ENCODE measurements at places on chromosomes 13 and 19. TPM values are rescaled to one million over a fixed set of nuclear protein-coding genes. Genes with fewer than 3 reads are reported as not detected.

The SYNGR4 gene
- total RNA-seq: not detected

The FAM124A gene
- total RNA-seq: 2.9 TPM

The FGF14 gene
- total RNA-seq: 0.14 TPM

The ONECUT3 gene
- total RNA-seq: not detected

The ZNF534 gene
- 0.37 TPM for total RNA-seq

The GJB2 gene
- total RNA-seq: not detected

DNA sequence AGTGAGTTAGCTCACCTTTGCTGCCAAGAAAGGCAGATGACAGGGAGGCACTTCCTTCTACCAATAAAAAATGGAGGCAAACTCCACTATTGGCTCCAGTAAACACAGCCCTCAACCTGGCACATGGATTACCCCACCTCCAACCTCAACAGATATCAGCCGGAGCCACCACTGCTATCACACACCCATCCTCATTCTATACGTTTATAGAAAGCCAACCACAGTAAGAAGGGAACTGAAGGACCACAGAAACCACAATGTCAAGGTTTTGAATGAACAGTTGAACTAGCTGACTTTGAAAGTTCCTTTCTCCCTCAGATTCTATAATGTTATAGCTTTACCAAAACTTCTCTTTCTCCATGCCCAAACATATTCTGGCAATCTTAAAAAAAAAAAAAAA lies 526.2 kb downstream of the UQCRFS1 start:
- H3K27me3 ChIP-seq: no peaks in the 10 kb centered on the region
- H3K36me3 ChIP-seq: no peaks in the 10 kb centered on the region
- H3K27ac ChIP-seq: no peak overlapping the region
- DNase-seq: no peak

DNA sequence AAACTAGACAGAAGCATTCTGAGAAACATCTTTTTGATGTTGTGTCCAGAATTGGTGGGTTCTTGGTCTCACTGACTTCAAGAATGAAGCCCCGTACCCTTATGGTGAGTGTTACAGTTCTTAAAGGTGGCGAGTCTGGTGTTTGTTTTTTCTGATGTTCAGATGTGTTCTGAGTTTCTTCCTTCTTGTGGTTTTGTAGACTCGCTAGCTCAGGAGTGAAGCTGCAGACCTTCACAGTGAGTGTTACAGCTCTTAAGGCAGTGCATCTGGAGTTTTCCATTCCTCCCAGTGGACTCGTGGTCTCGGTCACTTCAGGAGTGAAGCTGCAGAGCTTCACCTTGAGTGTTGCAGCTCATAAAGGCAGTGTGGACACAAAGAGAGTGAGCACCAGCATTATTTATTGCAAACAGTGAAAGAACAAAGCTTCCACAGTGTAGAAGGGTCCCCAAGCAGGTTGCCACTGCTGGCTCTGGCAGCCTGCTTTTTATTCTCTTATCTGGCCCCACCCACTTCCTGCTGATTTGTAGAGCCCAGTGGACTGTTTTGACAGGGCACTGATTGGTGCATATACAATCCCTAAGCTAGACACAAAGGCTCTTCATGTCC lies 1820.8 kb downstream of the UQCRFS1 start:
- peak; percentile 21 for DNase-seq
- no peak overlapping the region for H3K27ac ChIP-seq
- H3K36me3 ChIP-seq: no peaks in the 10 kb centered on the region

GRCh38 chr13:38617936-38618335 lies 68.9 kb upstream of the FREM2 start:
- DNase-seq: no peak
- H3K4me1 ChIP-seq: no peaks in the 10 kb centered on the region
- no peak overlapping the region for H3K4me3 ChIP-seq
- H3K27me3 ChIP-seq: no peaks in the 10 kb centered on the region

- peak; percentile 87 for DNase-seq
- peaks cover 39% of the 10 kb centered on the region for H3K4me1 ChIP-seq
- no peak overlapping the region for H3K4me3 ChIP-seq
- H3K27me3 ChIP-seq: peaks cover 26% of the 10 kb centered on the region
These were observed 29.8 kb downstream of the CERS1 start for GRCh38 chr19:18865973-18866799.

DNA sequence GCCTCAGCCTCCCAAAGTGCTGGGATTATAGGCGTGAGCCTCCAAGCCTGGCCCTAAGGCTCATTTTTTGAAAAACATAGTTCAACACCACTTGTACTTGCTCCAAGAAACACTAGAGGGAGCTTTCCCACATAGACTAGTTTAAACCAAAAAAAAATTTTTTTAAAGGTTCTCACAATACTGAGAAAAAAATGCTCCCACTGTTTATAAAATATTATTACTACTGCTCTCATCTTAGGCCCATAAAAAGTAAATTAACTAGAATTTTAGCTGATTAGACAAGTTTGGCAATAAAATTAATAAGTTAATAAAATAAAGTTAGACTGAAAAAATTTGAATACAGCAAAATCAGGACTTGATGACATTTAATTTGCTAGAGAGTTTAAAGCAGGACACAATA lies 109.5 kb downstream of the TBC1D4 start:
- peaks cover 43% of the 10 kb centered on the region for H3K4me1 ChIP-seq
- DNase-seq: no peak
- H3K4me3 ChIP-seq: no peak overlapping the region
- no peaks in the 10 kb centered on the region for H3K36me3 ChIP-seq

GRCh38 chr19:17332677-17333581 lies 1.7 kb downstream of the ANO8 start:
- peaks cover 11% of the 10 kb centered on the region for H3K27me3 ChIP-seq
- peaks cover 51% of the 10 kb centered on the region for H3K4me1 ChIP-seq
- DNase-seq: no peak
- H3K27ac ChIP-seq: no peak overlapping the region
- no peaks in the 10 kb centered on the region for H3K36me3 ChIP-seq
- H3K4me3 ChIP-seq: peak overlapping the region; percentile 83

DNA sequence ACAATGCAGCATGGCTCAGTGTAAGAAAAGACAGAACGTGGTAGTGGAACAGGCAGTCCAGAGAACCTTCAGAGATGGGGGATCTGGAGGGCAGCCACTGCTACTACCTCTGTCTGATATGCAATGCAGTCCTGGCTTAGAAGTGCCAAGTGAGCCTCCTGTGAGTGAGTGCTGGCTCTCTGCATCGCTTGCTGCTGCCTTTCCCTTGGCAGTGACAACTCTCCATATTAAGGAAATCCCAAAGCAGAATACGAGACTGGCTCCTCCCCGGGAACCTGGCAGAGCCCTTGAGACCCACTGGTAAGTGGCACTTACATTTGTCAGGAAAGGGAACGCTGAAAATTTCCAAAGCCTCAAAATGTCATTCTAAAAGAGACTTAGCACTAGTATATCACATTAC lies 7.5 kb downstream of the DOCK9 start:
- H3K4me1 ChIP-seq: no peaks in the 10 kb centered on the region
- no peak for DNase-seq
- H3K36me3 ChIP-seq: no peaks in the 10 kb centered on the region

DNA sequence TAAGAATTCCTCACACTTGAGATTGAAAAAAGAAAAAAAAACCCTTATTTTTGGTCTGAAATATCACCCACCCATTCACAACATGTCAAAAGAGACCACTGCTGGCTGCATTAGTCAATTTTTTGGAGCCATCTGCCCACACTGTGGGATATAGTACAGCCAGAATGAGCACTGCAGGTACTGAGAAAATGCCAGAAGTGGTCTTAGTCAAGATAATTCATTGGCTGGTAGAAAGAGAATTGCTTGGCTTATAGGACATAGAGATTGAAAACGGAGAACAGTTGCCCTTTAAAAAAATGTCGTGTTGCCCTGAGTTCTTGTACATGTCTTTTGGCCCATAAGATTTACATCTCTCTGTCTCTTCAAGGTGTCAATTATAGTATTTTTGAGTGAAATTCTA lies 1899.5 kb downstream of the OLFM4 start:
- no peaks in the 10 kb centered on the region for H3K36me3 ChIP-seq
- H3K27ac ChIP-seq: no peak overlapping the region
- H3K4me3 ChIP-seq: no peak overlapping the region
- DNase-seq: no peak
- no peaks in the 10 kb centered on the region for H3K27me3 ChIP-seq
- no peaks in the 10 kb centered on the region for H3K4me1 ChIP-seq

DNA sequence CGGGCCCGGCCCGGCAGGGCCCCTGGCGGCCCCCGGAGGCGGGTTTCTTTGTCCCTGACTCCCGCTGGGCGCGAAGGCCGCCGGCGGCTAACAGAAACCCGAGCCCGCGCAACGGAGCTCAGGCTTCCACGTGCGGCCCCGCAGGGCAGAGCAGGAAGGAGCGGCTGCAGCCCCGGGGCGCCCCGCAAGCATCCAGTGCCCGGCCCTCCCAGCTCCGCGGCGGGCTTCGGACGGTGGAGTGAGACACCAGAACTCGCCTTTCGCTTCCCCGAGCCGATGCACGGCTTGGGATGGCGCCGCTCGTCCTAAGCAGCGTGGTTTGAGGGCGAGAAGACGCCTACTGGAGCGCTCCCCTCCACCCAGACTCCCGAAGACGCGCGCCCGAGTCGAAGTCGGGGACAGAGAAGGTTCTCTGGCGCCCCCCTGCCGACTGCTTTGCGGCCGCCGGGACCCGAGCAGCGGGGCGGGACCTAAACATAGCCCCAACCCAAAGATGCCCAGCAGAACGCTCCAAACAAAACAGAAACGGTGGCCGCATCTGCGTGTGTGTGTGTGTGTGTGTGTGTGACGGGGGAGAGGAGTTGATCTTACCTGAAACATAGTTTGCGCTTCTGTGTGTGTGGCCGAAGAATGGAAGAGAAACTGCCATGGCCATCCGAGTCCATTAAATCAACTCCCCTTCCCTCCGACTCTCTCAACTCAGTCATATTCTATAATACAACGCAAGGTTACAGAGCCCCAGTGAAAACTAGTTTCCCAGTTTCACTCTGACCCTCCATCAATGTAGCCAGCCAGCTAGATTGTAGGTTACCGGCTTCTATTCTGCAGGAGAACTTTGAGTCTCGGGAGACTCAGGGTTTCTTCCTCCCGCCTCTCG lies 629 bp upstream of the FGF9 start:
- H3K27ac ChIP-seq: peak overlapping the region; percentile 49
- H3K4me1 ChIP-seq: peaks cover 48% of the 10 kb centered on the region
- H3K4me3 ChIP-seq: peak overlapping the region; percentile 84
- H3K27me3 ChIP-seq: peaks cover 51% of the 10 kb centered on the region
- peak; percentile 87 for DNase-seq

DNA sequence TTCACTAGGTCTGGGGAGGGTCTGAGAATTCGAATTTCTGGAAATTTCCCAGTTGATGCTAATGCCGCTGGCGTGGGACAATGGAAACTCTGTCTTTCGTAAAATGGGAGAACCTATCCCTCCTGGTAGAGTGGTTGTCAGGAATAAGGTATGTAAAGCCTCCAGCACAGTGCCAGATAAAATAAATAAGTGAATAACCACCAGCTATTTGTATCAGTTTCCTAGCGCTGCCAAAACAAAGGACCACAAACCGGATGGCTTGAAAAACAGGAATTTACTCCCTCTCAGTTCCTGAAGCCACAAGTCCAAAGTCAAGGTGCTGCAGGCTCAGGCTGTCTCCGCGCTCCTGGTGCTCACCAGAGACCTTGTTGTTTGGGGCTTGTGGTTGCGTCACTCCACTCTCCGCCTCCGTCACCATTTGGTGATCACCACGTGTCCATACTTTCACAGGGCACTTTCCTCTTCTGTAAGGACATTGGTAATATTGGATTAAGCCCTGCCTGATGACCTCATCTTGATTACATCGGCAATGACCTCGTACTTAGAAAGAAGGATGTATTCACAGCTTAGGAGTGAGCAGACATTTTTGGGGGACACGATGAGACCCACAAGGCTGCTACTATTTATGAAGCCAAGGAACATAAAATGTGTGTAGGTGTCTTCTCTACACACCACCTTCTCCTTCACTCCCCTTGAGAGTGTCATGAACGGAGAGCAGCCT lies 428.5 kb downstream of the IRS2 start:
- no peak overlapping the region for H3K4me3 ChIP-seq
- no peaks in the 10 kb centered on the region for H3K27me3 ChIP-seq
- DNase-seq: no peak

DNA sequence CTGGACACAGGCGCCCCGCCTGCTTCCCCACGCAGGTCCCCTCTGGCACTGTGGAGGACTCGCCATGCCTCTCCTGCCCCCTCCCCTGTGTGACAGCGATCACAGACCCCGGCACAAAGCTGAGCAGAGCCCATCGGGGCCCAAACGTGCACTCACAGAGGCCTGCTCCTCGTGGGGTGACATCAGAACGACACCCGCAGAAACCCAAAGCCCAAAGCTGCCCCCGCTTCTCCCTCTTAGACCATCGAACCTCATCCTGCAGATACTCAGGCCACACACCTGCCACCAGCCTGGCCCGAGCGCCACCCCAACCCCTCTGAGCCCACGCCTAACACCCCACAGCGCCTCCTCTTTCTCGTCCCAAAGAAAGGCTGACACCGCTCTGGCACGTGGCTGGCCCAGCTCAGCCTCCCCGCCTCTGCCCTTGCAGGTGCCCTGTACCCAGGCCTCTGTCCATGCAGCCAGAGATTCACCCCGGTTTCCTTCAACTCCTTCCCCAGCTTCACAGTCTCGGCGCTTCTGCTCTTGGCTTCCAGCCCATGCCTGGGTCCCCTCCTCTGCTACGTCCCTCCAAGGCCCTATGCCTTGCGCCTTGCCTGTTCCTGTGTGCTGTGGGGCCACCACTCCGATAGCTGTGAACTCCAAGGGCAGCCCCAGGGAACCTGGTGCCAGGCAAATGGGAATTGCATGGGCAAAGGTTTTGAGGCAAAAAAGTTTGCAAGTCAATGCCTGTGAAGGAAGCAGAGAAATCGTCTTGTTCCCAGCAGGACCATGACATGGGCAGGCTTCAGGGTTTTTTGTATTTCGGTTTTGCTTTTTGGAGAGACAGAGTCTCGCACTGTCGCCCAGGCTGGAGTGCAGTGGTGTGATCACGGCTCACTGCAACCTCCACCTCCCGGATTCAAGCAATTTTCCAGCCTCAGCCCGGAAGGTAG lies 831 bp upstream of the CBARP start:
- H3K27me3 ChIP-seq: peaks cover 33% of the 10 kb centered on the region
- no peak for DNase-seq
- peak overlapping the region; percentile 61 for H3K4me3 ChIP-seq
- peak overlapping the region; percentile 100 for H3K27ac ChIP-seq
- H3K36me3 ChIP-seq: no peaks in the 10 kb centered on the region

DNA sequence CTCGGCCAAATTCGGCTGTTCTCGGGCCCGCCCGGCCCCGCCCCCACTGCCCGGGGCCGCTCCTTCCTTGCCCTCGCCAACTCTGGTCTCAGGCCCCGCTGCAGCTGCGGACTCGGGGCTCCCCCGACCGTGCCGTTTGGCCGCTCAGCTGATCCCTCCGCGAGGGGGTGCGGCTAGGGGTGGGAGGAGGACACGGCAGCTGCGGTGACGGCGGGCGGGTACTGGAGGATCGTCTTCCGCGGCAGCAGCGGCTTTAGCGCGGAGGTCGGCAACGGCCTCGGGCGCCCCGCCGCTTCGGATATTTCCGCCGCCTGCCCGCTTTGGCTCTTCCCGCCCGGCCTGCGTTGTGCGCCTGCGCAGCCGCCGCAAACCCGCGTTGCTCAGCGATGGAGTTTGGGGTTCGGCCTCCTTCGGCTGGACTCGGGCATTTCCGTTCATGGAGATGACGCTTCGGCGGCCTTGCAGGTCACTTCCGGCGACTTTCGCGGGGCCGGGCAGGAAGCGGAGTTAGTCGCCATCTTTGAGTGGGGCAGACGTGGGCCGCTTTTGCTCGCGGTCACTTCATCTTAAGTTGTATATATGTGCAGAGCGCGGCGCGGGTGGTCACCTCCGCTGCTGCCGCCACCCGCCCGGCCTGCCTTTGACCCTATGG lies 338 bp upstream of the UBE2M start:
- peak; percentile 99 for DNase-seq
- peak overlapping the region; percentile 100 for H3K27ac ChIP-seq
- H3K36me3 ChIP-seq: peaks cover 17% of the 10 kb centered on the region
- peaks cover 77% of the 10 kb centered on the region for H3K4me1 ChIP-seq
- peaks cover 20% of the 10 kb centered on the region for H3K27me3 ChIP-seq
